Stimulated activated CD4-positive, alpha-beta T cell treated with anti-CD3 and anti-CD28 coated beads, Interleukin-1b, Interleukin-23, amount 100 ng/mL, for 1 hour (primary cell): ENCODE measurements at places on chromosomes 7 and 10.

GRCh38 chr7:91247500-91247899 lies 16.7 kb upstream of the FZD1 start:
- DNase-seq, result no peak

DNA sequence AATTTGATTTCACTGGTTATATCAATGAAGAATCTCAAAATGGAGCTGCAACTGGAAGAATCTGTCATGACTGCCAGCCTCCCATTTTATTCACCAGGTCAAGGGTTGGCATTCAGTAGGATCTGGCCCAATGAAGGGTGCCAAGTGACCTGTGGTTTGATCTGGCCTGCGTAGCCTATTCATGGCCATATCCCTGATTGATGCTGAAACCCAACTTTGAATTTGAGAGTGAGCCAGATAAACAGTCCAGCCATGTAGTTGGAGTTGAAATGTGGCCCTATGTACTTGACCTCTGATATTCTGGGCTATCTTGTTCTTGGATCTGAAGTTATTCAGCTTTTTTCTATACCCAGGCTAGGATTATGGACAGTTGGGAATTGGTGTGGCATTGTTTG lies 1.5 kb downstream of the MKLN1 start:
- DNase-seq, result no peak

- no peak for DNase-seq
Measured at GRCh38 chr10:74293686-74294371, 142.8 kb downstream of the ADK start.

- DNase-seq, result no peak
Measured at GRCh38 chr10:69499726-69500689, 48.7 kb downstream of the TSPAN15 start.

DNA sequence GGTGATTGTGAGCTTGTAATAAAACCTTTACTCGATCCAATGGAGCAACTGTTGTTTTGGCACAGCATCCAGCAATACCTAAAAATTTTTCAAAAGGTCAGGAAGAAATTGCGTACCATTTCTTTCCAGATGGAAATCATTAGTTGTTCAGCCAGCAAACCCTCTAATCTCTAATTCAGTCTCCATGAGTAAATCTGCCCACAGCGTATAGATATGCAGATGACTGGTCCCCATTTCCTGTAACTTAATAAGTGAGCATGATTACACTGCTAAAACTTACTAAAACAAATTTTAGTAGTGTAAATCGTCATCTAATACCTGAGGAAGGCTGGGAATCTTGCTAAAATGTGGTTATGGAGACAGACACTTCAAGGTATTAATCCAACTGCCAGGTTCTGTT lies 10.6 kb downstream of the SLC25A16 start:
- DNase-seq, result no peak

DNA sequence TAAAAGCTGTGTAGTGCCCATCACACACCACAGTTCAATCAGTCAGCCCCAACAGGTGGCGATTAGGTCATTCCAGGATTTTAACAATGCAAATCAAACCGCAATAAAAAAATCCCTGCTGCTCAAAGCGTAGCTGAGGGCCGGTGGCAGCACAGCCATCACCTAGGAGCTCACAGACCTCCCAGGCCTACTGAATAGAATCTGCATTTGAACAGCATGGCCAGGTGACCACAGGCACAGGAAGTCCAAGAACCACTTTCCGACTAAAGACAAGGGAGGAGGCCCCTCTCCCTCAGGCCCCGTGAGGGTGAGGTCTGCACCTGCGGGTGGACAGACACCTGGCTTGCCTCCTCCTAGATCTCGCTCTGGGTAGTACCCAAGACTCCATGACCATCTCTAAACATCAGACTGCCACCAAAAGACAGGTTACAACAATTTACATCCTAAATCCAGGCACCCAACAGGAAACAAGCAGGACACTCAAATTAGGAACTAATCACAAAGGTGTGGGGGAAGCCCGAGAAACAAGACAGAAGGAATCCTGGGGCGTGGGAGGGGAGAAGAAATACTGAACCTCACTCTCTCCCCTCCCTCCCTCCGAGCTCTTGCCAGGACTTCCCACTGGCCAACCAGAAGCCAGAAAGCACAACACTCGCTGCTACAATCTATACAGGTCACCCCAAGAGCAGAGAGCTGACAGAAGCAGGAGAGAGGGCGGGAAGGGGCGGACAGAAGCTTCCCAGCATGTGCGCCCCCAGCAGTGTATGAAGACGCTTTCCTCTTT lies 19.2 kb downstream of the GNA12 start:
- no peak for DNase-seq

DNA sequence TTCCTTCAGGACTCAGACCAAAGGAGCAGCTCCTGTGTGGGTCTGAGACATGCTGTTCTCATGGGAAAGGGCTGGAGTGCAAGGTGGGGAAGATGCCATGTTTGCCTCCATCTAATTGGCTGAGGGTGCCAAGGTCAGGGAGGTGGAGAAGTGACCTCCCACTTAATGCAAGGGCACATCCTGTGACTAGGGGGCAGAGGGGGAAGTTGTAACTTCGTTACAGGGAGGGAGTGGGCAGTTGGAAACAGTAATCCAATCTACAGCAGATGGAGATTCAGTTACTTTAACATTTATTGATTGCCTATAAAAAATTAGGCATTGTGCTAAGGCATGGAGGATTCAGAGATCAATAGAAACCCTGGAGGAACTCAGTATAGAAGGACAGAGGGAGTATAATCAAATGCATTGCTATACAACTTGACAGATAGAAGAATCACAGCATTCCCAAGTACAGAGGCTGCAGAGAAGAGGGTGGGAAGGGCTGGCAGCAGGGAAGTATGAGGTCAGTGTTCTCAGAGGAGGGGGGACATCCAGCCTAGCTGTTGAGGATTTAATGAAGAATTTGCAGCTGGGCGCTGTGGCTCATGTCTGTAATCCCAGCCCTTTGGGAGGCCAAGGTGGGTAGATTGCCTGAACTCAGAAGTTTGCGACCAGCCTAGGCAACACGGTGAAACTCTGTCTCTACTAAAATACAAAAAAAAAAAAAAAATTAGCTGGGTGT lies 75.9 kb downstream of the CCNY start:
- DNase-seq, result no peak

- DNase-seq, result no peak
Measured at GRCh38 chr10:16505161-16505560, 16.5 kb downstream of the C1QL3 start.

GRCh38 chr10:9560976-9561375 lies 1456.7 kb upstream of the CELF2 start:
- DNase-seq, result no peak

GRCh38 chr7:151705636-151706276 lies 171.2 kb downstream of the PRKAG2 start:
- DNase-seq, result no peak

DNA sequence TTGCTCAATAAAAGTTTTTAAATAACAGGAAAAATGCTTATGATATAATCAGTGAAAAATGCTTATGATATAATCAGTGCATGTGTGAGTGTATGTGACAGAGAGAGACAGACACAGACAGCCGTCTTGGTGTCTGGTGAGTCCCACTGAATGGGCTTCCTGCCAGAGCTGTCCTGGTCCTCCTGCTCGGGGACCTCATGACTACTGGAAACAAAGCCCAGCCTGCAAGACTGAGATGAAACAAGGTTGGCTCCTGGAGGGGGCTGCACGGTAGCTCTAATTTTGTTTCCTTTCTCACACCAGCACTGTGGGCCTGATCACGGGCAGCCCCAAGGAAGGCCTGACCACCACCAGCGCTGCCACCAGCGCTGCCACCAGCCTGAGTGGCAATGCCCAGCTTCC lies 57.3 kb downstream of the NRP1 start:
- DNase-seq, result no peak

- no peak for DNase-seq
Measured at GRCh38 chr7:55369427-55370400, 4.6 kb downstream of the LANCL2 start.

- no peak for DNase-seq
Measured at GRCh38 chr10:132838346-132838970, 52.5 kb upstream of the NKX6-2 start.

- DNase-seq, result no peak
Measured at GRCh38 chr7:73572767-73573186, 5.6 kb downstream of the TBL2 start.

DNA sequence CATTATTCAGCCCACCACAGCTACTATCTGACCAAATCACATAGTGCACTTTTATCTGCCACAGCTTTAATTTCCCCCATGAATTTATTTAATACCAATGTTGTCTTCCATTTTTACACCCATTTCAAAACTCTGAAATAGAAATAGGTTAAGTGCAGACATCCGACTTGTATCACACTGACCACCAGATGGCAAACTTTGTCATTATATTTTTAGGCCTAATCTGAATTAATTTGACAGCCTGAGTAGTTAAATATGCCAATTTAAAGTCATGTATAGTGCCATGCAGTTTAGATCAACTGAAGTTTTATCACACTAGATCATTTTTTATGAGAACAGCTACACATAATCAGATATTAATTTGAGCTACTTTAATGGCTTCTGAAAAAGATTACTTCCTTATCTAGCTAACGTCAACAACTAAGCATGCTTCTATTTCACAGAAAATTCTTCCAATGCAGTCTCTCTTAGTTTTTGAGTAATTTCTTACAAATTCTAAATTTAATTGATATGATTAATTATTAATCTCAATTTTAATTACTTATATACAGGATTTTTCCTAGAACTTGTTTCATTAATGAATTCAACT lies 566.4 kb downstream of the GFRA1 start:
- no peak for DNase-seq

DNA sequence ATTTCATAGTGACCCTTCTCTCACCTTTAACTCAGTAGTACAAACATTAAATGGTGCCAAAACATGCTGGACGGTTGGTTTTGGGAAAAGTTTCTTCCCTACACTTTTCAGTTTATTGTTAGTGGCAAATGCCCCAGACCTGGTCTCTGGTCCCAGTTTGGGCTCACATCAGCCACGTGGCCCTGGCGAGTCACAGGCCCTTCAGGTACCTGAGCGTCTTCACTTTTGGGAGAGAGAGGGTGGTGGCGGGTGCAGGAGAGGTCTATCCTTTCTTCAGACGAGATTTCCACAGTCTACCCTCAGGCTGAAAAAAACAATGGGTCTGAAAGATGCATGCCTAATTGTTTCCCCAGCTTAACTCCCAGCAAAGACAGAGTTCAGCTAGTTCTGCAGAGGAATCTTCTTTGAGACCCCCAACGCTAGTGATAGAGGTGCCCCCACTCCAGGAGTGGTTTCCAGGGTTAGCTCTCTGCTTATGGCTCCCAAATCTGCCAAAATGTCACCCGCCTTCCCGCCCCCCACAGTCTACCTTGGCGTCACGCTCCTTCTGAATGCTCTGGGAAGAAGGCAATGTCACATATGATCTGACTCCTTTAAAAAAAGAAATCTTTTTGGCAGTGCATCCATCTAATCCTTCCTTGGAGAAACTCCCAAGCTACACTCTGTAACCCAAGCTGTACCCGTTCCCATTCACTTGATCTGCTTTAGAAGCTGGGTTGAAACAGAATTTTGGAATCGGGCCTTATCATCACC lies 384.8 kb upstream of the FOXK1 start:
- DNase-seq, result no peak

DNA sequence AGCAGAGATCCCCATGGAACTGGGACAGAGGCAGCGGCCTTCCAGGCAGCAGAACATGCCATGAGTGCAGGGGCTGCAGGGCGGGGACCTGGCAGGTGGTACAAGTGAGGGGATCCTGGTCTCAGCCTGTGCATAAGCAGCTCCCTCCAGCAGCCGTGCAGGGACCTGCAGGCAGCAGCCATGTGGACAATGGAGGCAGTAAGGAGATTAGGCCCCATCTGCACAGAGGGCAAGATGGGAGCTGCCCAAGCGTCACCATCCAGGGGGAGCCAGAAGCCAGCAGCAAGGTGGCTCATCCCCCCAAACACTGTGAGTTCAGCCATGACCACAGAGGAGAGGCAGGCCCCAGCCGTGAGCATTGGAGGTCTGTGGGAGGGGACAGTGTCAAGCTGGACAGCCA lies 3.1 kb downstream of the DDC start:
- no peak for DNase-seq

- DNase-seq, result no peak
Measured at GRCh38 chr10:63057509-63057908, 75.6 kb upstream of the NRBF2 start.

GRCh38 chr7:133124974-133125373 lies 43.1 kb upstream of the CHCHD3 start:
- no peak for DNase-seq

- no peak for DNase-seq
Measured at GRCh38 chr7:51311166-51311565, 5.4 kb downstream of the COBL start.

DNA sequence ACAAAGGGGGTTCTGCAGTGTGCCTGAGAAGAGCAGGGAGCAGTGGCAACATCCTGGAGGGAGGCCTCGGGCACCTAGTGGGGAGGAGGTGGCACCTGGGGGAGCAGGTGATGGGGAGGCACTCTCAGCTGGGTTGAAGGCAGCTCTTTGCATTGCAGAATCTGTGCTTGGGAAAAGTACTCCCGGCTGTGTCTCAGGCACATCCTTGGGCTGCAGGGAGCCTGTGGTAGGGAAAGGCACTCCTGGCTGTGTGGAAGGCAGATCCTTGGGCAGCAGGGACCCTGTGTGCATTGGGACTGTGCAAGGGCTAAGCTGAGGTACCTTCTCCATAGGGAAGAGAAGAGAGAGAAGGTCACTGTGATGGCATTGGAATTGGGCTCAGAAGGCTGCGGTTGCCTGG lies 52.8 kb upstream of the ANTXRL start:
- DNase-seq, result no peak

DNA sequence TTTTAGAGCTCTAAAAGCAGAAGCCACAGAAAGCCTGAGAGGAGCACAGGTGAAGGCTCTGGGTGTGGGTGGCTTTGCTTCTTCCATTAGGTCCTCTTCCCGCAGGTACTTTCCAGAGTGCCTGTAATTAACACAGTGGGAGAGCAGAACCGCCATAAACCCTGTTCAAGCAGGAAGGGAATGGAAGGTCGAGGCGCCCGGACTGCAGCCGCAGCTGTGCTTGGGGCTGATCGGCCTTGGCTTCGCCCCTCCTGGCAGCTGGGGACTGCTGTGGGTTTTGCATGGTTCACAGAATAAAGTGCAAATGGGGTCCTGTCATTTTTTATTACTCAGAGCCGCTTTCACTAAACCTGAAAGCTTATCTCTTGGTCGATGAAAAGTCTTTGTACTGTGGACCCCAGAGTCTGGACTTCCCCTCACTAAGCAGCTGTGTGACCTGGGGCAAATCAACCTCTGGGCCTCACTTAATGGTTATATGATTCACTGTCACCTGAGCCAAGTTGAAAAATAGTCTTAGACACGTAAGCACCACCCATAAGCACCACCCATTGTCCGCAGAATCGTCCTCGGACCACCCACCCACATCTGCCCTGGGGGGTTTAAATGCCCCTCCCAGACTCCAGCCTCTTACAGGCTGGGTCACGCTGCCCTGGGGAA lies 100.9 kb downstream of the XRCC2 start:
- no peak for DNase-seq
